ENCODE measurements at places on chromosomes 11 and 22.

GRCh38 chr22:27435844-27436576 is 365.5 kb downstream of the MN1 start:
- DNase-seq: no peak

GRCh38 chr11:30902929-30903328 is 316.8 kb upstream of the MPPED2 start:
- DNase-seq: no peak

DNA sequence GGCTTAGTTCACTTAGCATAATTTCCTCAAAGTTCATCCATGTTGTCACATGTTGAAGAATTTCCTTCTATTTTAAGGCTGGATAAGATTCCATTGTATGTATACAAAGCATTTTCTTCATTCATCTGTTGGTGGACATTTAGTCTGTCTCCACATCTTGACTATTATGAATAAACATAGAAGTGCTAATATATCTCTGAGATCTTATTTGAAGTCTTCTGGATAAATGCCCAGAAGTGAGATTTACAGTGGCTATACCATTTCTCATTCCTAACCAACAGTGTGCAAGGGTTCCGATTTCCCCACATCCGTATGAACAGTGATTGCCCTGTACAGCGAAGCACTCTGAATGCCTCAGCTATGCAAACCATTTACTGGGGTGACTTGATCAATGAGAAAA is 6.6 kb upstream of the ZFTA start:
- DNase-seq: no peak

GRCh38 chr11:103532133-103532788 is 423.0 kb downstream of the DYNC2H1 start:
- no peak for DNase-seq

DNA sequence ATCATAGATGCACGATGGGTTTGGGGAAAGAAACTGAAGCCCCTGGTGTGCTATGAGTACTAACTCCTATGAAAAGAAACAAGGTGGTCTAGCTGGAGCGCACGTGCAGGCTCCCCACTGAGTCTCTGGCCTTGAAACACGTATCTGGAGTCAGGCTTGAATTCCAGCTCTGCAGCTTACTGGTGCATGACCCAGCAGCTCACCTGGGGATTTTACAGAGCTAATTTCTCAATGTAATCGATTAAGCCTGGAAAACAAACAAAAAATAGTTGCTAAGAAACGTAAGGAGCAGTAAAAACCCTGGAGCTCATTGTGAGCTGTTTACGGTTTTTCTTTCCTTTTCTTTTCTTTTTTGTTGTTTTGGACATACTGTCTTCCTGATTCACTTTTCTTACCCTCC is 12.3 kb downstream of the KCNJ1 start:
- DNase-seq: no peak

GRCh38 chr22:41702763-41703162 is 3.5 kb downstream of the MEI1 start:
- no peak for DNase-seq

GRCh38 chr11:113663567-113663966 is 42.5 kb downstream of the TMPRSS5 start:
- no peak for DNase-seq

DNA sequence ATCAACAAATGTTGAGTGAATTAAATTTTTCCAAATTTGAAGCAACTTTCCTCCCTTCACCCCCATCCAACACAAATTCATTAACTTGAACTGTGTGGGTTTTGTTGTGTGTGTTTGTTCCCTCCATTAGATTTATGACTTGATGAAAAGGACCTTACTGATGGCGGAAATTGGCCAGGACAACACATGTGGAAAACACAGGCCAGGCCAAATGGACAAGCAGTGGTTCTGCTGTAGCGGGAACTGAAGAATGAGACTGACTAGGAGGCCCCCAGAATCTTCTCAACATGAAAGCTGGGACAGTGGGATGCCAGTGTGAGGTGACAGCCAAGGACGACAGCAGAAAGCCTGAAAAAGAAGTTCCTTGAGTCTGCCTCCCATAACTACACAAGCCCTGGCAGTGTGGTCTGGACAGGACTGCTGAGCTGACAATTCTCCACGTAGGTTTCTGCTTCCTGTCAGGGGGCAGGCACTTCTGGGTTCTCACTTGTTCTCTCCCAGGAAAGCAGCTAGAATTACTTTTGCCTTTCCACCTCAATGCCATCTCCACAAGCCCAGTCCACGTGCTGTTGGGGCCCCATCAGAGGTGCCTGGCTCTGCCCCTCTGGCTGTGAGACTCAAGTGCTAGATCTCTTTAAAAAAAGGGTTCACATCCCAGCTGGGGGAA is 94.3 kb downstream of the ETS1 start:
- DNase-seq: no peak

DNA sequence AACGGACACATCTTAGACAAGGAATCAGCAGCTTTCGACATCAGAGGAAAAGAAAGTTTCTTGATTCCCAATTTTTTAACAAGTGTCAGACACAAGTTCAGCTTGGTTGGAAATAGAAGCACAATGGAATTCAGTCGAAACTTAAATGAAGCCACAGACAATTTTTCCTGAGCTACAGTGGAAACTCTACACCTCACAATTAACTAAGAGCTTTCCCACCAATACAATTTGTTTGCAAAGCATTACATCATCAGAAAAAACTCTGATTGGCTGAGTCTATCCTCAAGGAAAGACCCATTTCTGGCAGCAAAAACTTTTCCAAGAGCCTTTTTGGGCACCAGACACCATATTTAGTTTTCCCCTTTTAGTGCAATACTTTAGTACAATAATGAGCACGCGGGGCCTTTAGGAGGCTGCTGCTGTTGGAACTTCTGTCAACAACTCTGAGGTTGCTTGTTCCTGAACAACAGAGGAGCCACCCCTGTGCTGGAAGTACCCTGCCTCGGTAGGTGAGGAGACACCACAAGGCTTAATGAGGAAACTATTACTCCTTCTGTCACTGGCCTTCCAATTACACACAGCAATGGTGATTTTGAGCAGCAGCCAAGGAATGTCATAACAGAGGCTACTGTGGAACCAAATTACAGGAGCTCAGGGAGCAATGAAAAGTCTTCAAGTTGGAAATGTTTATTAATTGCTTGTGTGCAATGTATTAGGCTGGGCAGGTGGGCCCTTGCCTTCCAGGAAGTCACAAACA is 61.9 kb upstream of the BARX2 start:
- DNase-seq: no peak

GRCh38 chr11:5310423-5310822 is 8.7 kb upstream of the OR51B4 start:
- DNase-seq: no peak

DNA sequence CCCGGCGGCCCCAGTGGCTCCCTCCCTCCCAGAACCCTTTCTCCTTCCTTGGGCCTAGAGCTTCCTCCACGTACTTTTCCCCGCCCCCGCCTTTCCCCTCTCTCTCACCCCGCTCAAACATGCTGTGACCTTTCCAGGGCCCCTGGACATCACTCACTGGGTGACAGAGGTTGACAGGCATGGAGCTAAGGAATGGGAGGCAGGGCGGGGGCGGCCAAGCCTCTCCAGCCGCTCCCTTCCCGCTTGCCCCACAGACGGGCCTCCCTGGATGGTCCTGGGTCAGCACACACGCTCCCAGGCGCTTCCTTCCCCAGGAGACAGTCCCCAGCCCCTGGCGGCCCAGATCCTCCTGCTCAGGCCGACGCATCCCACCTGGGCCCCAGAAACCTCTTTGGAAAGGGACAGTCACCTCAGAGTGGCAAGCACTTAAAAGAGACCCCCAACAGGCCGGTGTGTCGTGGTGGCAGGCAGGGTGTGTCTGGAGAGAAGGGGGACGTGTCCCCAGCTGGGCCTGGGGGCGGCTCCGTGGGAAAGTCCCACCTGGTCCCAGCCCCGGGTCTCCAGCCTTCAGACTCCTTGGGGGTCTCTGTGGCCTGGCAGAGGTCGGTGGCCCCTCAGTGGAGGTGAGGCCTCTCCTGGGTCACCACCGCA is 8.8 kb downstream of the H19 start:
- no peak for DNase-seq

- DNase-seq: no peak
Measured at GRCh38 chr22:43277987-43278601, 65.1 kb downstream of the SCUBE1 start.

All from common myeloid progenitor, CD34-positive (primary cell).